KBM-7 (cell line): ENCODE measurements at places on chromosomes 12 and 14.

- DNase-seq, result no peak
Observed at GRCh38 chr12:95116773-95117172, 43.4 kb upstream of the NR2C1 start.

DNA sequence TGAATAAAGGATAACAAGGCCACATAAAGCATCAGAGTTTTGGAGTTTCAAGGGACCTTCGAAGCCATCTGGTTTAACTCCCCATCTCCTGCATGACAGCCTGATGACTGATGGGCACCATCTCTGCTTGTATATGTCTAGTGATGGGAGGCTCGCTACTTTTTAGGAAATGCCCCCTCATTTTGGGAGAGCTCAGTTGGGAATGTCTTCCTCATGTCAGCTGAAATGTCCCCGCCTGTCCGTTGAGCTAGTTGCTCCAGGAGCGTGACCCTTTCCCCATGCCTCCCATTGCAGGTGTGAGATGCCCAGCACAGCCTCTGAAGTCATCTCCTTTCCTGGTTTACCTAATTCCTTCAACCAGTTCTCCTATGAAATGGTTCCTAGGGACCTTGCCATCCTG is 69.6 kb upstream of the CAPRIN2 start:
- DNase-seq, result no peak

- DNase-seq, result no peak
Observed at GRCh38 chr12:11677093-11677492, 27.6 kb downstream of the ETV6 start.

GRCh38 chr12:72272731-72273498 is 745 bp downstream of the TRHDE start:
- DNase-seq, result peak; percentile 19

GRCh38 chr12:89927226-89927698 is 218.6 kb upstream of the ATP2B1 start:
- peak; percentile 67 for DNase-seq

- DNase-seq, result no peak
Observed at GRCh38 chr12:52969828-52970569, 21.1 kb downstream of the KRT18 start.

DNA sequence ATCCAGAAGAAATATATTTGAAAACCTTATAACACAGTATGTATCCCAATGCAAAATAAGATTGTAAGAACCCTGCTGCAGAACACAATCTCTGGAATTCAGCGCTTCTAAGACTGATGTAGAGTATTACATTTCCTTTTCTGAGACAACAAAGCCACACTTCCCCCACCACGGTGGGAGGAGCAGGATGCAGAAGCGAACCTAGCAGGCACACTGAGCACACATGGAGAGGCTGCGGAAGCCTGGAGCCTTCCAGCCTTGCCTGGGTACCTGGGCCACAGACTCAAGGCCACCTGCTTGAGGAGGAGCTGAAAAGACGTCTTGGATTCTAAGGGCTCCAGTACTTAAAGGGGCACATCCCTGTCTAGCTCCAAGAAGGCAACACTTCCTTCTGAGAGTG is 46.4 kb downstream of the TCHP start:
- DNase-seq, result peak; percentile 53

GRCh38 chr12:115101520-115101919 is 417.5 kb upstream of the TBX3 start:
- DNase-seq, result no peak

GRCh38 chr12:106712768-106713167 is 61.7 kb upstream of the RIC8B start:
- DNase-seq, result no peak

GRCh38 chr12:116039081-116039480 is 238.4 kb downstream of the MED13L start:
- no peak for DNase-seq

GRCh38 chr12:101648195-101648594 is 49.2 kb upstream of the CHPT1 start:
- DNase-seq, result no peak

DNA sequence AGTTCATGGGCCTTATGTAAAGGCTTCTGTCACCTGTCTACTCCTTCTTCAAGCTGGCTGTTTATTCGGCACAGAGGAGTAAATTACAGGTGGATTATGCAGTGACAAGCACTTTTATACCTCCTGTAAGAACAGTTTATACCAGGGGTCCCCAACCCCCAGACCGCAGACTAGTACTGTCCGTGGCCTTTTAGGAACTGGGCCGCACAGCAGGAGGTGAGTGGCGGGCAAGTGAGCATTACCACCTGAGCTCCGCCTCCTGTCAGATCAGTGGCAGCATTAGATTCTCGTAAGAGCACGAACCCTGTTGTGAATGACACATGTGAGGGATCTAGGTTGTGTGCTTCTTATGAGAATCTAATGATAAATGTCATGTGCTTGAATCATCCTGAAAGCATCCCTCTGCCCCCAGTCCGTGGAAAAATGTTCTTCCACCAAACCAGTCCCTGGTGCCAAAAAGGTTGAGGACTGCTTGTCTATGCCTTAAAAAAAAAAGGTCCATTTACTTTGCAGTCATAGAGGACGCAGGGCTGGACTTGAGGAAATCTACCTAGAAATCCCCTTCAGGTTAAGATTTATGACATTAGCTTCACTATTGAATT is 78.8 kb downstream of the ETV6 start:
- no peak for DNase-seq

GRCh38 chr12:100908501-100908900 is 113.9 kb downstream of the ANO4 start:
- DNase-seq, result no peak

- DNase-seq, result no peak
Observed at GRCh38 chr14:94787655-94788054, 17.7 kb upstream of the GSC start.

DNA sequence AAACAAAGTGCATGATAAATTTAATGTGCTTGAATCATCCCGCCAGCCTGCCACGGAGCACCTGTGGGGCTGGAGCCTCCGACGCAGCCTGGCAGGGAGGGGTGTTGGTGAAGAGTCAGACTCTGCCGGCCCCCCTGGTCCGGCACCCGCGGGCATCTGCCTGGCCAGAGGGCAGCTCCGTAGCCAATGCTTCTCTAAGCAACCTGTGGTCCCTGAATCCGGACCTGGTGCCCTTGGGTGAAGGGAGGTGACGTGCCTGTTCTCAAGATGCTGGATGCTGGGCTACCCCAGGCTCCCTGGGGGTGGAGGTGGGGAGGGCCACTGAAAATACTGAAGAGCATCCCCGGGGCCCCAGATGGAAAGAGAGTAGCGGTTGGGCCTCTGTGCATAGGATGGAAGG is 158.6 kb upstream of the C14orf180 start:
- no peak for DNase-seq

DNA sequence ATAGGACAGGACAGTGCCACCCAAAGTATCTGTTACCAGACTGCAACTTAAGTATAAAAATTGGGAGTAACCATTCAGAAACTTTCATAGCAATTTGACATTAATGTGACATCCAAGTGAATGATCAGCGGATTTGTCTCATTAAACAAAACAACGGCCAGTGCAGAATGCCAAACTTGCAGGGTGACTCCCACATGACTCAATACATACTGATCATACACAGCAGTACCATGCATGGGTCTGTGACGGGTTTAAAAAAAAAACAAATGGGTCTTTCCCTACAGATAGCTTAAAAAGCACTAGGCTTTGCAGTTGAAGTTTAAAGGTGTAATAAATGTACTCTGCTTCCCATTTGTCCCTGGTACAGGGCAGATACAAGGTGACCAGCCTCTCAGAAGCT is 116.6 kb downstream of the SLC35F4 start:
- no peak for DNase-seq

DNA sequence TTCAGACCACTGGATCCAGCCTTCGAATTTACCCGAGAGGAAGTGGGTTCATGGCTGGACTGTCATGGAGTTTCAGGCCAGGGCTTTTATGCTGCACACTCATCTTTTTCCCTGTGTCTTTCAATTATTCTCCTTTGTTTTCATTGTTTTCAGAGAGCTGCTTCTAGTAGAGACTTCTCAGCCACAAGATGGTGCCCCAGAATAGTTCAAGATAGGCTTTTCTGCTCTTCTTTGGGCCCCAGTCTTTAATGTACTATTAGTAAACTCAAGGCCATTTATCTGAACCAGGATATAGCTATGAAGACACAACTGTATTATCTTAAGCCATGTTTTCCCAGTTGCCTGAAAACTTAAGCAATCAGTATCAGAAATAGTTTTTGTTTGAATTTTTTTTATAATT is 30.4 kb upstream of the PSMA6 start:
- no peak for DNase-seq
